Hematopoietic multipotent progenitor cell treated with erythropoietin and hydrocortisone succinate and interleukin-3 and kit ligand, for 6 days (in vitro differentiated cells): ENCODE measurements at places on chromosomes 13 and 19.

- no peak for DNase-seq
These were observed 20.7 kb downstream of the NDFIP2 start for GRCh38 chr13:79501538-79502232.

- no peak for DNase-seq
These were observed 368.2 kb upstream of the TSHZ3 start for GRCh38 chr19:31717269-31717923.

DNA sequence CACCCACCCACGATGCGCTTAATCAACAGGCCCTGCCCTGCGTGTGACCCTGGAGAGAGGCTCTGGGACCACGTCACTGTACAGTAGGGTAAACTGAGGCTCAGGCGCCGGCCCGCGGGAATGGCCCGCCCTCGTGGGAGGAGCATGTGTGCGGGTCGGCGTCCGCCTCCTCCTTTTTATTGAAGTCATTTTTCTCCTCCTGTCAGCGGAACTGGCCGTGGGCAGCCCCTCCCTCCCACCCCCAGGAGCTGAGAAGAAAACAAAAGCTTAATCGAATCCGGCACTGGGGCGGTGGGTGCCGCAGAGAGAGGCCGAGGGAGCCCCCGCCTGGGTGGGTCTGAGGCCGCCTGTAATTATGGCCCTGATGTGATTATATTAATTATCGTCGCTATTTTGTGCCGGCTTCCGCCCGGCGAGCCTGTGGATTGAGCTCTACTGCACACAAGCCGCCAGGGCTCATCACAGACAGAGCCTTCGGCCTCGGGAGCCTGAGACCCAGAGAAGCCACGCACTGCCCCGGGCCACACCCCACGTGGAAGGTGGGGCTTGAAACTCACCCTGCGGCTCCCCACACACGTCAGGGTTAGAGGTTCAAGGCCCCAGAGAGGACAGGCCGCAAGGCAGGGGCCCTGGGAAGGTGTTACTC, 7.0 kb downstream of the C2CD4C start:
- no peak for DNase-seq

DNA sequence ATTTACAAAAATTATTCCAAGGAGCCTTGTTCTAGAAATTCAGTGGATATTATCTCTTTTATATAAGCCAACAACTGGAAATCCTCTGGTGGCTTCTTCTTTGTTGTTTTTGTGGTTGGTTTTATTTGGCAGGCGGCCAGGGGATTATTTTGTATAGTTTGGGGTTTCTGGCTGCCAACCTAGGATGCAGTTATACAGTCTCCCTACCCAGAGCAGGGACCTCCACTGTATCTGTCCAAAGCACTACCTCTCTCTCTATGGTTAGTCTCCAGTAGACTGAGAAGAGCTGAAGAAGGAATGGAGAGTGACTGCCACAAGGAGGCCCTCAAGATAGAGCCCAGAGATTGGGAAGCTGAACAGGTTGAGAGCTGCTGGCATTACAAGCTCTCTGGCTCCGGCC, 80.2 kb downstream of the ZAR1L start:
- DNase-seq: peak; percentile 72

DNA sequence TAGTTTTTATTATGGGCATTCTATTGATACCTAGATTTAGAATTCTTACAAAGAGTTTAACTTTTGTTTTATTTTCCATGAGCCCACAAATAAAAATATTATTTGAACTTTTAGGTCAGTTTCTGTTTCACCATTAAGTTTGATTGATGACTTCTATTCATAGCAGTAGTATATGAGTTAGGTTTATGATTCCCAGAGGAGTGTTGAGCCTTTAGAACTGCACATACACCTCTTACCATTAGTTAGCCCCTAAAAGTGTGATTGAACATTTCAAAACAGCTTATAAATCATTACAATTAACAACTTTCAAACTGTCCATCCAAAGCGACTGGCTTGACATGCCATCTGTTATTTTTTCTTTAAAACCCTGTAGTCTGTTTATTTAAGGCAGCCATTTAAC, 19.0 kb upstream of the PCDH17 start:
- no peak for DNase-seq

DNA sequence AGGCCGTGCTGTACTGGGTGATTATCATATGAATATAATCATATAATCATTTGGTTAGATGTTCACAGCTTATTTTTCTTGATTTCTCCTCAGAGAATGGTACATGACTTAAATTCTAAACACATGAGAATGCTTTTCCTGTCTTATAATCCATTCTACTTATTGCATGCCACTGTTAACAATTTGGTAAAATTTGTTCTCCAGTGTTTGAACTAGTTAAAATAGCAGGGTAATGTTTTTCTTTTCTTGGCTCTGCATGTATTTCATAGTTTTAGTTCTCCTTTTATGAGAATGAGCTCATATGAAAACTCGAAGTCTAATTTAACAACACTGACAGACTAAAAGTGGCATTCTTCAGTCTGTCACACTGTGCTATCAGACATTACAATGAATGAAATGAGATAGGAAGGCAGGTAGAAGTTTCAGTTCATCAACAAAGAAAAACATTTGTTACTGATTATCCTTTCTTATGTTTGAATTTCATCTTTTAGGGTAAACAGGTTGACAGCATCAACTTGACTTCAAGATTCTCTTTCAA, 10.2 kb downstream of the SPRYD7 start:
- no peak for DNase-seq
